ENCODE measurements at places on chromosomes 1 and 21.

DNA sequence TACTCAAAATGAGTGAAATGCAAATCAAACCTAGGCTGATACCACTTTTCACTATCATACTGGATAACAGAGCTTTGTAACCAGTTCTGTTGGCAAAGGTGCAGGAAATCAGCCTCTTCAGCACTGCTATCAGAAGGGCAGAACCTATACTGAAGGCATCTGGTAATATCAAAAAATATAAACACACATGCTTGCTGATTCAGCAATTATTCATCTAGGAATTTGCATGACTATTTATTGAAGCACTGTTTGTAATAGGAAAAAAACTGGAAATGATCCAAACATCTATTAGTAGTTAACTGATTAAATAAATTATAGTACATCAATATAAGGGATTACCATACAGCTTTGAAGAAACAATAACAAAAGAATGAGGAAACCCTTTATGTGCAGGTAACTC is 21.4 kb downstream of the ARHGAP29 start:
- DNase-seq: no peak

DNA sequence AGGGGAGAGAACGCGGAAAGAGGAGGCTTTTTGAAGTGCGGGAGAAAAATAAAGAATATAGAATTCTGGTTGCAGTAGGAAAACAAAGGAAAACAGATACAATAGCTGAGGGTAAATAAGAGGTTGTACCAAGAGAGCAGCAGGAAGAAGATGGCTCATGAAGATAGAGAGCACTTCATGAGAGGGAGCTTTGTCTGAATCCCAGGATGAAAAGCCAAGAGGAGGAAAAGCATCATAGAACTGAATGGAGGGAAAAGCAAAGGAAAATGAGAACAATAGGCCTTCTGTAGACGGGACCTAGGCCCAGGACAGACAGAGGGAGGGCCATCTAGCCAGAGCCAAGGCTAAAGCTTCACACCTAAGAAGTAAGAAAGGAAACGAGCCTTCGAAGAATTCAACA is 49.5 kb downstream of the ATP6V1G3 start:
- no peak for DNase-seq

GRCh38 chr1:53733447-53733931 is 5.5 kb downstream of the GLIS1 start:
- DNase-seq: no peak

GRCh38 chr1:172135076-172135672 is 285.3 kb upstream of the C1orf105 start:
- no peak for DNase-seq

GRCh38 chr1:5580926-5581325 is 411.3 kb downstream of the NPHP4 start:
- DNase-seq: no peak

GRCh38 chr1:14873677-14874076 is 275.2 kb downstream of the KAZN start:
- DNase-seq: no peak

GRCh38 chr1:8016210-8016894 is 9.8 kb downstream of the ERRFI1 start:
- no peak for DNase-seq

DNA sequence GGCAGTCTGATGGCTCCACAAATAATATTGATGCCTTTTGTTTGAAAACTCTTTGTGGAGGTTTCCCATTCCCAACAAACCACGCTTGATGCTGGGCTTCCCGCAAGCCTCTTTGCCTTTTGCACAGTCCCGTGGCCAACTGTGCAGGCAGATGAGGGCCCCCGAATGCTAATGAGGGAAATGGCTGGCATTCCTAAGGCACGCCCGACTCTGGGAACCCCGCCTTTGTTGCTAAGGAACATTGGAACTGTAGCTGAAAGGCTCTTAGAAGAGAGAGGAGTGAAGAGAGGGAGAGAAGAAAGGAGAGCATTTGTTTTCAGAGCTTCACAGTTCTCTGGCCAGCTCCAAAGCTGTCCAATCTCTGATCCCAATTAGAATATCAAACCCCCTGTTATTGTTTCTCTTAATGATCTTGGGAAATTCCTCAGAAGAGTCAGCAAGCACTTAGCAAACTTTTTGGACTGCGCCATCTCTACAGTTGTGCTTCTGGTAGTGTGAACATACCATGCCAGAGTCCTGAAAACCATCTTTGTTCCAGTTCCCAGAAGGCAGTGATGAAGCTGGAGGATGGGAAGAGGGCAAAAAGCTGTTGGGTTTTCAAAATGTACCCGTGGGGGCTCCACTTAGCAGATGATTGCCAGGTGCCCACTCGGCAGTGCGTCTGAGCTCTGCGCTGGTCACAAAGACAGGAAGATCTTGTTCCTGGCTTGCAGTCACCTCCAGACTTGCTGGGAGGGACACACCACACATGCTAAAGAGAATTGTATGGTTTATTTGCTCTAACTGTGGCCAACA is 60.1 kb upstream of the CYP2J2 start:
- no peak for DNase-seq

DNA sequence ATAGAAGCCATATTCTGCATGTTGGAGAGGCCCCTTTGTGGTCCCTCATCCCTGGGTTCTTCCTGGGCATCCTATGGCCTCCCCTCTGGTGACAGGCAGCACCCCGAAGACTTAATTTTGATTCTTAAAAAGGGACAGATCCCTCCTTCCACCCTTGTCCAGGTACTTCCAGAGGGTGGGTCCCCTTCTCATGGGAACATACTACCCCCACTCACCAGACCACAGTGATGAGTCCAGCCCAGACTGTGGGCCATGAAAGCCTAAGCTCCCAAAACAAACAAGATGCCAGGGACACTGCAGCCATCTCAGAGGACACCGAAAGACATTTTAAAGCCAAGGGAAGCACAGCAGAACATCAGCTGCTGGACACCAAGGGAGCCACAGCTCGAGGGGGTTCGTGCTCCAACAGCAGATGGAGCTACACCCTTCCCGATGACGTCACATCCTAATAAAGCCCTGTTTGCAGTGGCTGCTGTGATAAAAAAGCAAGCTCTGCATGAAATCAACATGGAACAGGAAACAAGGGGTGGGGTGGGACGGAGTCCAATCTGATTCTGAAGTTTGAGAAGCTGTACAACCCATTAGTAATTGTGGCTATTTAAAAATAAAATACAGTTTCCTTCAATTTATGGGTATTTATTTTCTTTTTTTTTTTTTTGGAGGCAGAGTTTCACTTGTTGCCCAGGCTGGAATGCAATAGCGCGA is 32.4 kb downstream of the GNB1 start:
- DNase-seq: no peak

DNA sequence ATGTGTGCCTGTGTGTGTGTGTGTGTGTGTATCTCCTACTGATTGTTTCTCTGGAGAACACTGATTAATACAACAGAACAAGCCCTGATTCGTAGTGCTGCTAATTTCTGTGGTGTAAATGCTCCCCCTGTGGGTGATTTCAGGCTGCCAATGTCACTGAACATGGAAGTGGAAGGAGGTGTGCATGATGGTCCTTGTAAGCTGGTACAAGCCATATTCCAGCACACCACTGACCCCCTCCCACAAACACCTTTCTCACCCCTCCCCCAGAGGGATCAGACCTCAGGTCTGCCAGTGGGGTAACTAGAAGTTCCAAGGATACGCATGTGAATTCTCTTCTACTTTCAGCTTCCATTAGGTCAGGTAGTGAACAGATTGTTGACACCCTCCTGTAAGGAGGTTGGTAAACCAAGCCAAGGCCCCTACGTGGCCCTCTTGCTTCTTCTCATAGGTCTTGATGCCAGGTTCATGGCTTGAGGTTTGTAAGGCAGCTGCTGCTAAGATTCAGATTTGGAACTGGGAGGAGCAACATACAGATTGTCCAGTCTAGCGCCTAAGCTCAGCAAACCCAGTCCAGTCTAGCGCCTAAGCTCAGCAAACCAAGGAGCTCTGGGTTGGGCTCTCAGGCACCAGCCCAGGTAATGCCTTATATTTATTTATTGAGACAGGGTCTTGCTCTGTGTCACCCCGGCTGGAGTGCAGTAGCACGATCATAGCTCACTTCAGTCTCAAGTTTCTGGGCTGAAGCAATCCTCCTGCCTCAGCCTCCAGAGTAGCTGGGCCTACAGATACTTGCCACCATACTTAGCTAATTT is 38.7 kb downstream of the DHCR24 start:
- no peak for DNase-seq

- DNase-seq: no peak
Observed at GRCh38 chr1:219564109-219564508, 48.8 kb downstream of the ZC3H11B start.

DNA sequence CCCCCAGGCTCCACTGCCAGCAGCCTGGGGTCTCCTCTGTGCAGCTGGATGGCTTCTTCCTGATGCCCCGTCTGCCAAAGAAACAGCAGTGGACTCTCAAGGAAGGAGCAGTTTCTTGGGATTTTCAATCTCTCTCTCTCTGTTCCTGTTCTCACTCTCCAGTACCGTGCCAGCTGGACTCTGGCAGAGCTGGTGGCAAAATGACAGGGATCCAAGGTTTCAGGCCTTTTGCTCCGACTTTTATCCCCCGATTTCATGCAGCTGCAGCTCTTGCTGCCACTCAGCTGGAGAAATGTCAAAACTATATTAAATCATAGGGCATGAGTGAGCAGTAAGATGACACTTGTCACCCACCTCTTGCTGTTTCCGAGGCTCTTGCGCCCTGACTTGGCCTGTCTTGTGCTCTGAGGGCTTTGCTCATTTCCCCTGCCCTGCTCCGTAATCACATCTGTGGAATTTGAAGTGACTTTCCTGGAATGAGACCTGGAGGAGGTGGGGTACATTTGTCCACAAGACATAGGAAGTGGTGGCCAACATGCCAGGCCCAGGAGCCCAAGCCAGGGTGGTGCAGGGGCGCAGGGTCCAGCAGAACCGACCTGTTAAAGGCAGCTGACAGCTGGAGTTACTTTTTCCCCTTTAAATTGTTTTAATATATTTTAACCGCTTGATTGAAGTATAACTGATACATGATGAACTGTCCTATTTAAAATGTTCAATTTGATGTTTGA is 576.2 kb downstream of the PTPRU start:
- DNase-seq: no peak

DNA sequence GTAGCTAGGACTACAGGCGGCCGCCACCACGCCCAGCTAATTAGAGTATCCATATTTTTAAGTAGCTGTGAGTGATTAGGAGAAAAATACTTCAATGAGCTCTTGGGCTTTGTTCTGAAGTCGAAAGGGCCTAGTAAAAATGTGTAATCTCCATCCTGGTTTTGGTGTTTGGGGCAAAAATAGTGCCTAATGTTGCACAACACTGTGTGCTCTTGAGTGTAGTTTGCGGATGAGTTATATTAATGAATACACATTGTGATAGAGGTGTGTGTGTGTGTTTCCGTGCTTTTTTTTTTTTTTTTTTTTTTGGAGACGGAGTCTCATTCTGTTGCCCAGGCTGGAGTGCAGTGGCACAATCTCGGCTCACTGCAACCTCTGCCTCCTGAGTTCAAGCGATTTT is 6.3 kb upstream of the ARID1A start:
- DNase-seq: no peak

DNA sequence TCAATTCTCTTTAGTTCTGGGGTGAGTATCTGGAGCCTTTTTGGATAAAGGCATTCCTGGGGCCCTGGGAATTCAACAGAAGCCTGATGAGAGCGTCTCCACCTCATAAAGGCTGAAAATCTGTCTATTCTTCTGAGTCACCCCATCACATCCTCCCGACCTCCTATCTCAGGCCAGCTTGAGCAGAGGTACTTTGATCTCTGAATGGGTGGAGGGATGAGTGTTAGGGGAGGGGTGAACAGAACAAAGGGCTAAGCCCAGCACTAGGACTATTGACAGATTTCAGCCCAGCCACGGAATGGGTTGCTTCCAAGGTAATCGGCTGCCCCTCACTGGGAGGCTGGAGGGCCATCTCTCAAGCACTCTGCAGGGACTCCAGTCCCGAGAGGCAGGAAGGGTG is 2.5 kb upstream of the MYBPH start:
- no peak for DNase-seq

- no peak for DNase-seq
Observed at GRCh38 chr1:200458780-200459179, 48.9 kb upstream of the ZNF281 start.

GRCh38 chr1:107232426-107232825 is 91.6 kb downstream of the NTNG1 start:
- DNase-seq: no peak

DNA sequence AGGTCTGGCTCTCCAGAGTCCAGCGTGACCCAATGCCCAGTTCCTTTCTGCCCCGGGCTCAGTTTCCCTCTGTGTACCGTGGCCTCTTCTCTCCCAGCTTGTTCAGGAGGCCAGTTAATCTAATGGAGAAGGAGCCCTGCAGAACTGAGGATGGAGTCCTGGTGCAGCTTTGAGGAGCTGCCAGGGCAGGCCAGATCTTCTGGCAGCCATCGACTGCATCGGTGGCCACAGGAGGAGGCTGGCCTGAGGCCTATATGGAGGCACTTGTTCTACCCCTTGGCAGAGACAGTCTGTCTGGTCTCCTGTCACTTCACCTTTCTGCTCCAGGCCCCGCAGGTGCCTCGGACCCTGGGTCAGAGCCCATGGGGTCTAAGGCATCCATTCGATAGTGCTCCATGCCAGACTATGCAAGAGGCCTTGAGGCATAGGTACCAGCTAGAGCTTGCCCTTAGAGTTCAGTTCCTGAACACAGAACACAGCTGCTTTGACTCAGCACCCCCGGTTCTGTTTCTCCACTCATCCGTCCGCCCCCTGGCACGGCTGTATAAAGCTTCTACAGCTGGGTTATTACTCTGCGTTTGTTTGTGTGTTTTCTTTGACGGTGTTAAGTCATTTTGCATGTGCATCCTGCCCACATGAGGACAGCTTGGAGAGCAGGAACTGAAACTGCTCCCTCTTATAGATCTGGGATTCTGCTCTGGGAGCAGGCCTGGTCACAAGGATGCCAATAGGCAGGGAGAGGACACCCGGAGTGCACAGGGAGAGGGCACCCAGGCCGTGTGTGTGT is 18.5 kb upstream of the LRRN2 start:
- no peak for DNase-seq

DNA sequence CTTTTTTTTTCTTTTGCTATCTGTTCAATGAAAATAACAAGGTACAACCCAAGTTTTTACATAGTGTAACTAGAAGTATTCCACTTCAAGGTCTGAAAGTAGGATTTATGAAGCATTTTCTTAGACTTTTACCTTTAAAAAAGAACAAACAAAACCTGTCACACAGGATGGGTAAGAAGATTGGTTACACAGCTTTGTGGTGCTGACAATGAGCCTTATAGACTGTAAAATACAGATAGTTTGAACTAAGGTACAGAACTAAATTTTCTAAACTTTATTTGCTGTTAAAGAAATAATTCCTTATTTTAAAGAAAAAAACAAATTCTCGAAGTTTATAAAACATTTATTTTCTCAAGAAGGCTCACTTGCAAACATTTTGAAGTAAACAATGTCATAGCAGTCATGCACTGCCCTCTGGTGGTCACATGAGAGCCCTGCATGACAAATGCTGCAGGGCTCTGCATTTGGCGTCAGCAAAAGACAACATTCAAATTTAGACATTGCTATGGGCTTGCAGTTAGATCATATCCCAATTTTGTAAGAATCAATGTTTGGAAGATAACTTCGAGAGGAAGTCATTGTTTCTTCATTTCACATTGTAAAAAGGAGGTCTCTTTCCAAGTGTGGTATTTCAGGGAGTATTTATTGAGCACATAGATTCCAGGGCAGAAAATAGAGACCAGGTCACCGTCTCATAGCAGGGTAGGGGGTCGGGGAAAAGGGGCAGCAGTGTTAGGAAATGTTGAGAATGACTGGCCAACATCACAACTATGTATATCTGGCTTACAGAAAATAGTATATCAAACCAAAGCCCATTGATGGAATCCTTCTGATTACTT is 115.3 kb upstream of the FMN2 start:
- DNase-seq: peak; percentile 36

GRCh38 chr1:52238474-52238873 is 96.6 kb downstream of the ZFYVE9 start:
- no peak for DNase-seq

- no peak for DNase-seq
Observed at GRCh38 chr1:18608534-18608933, 22.1 kb upstream of the PAX7 start.

GRCh38 chr1:226903819-226904716 is 33.7 kb downstream of the PSEN2 start:
- no peak for DNase-seq

Data from stimulated activated CD4-positive, alpha-beta T cell treated with anti-CD3 and anti-CD28 coated beads, Interleukin-15, amount 100 ng/mL, for 48 hours (primary cell).